ENCODE measurements at places on chromosomes 7 and 10.

- DNase-seq: no peak
Observed at GRCh38 chr10:123409426-123409825, 255.2 kb downstream of the BUB3 start.

DNA sequence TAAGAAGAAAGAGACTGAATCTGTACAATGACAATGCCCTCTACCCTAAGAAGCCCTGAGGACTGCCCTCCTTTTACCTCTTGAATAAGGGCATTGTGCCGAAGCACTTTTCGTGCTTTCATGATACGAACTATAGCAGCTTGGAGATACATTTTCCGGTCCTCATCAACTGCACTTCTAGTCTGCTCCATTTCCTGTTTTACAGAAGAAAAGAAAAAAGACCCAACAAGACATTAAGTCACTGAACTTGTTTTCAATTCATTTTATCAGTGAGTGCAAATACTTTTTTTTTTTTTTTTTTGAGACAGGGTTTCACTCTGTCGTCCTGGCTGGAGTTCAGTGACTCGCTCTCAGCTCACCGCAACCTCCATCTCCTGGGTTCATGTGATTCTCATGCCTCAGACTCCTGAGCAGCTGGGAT is 78.4 kb downstream of the CUL2 start:
- DNase-seq: no peak

GRCh38 chr10:49213211-49213610 is 25.0 kb upstream of the TMEM273 start:
- DNase-seq: no peak

DNA sequence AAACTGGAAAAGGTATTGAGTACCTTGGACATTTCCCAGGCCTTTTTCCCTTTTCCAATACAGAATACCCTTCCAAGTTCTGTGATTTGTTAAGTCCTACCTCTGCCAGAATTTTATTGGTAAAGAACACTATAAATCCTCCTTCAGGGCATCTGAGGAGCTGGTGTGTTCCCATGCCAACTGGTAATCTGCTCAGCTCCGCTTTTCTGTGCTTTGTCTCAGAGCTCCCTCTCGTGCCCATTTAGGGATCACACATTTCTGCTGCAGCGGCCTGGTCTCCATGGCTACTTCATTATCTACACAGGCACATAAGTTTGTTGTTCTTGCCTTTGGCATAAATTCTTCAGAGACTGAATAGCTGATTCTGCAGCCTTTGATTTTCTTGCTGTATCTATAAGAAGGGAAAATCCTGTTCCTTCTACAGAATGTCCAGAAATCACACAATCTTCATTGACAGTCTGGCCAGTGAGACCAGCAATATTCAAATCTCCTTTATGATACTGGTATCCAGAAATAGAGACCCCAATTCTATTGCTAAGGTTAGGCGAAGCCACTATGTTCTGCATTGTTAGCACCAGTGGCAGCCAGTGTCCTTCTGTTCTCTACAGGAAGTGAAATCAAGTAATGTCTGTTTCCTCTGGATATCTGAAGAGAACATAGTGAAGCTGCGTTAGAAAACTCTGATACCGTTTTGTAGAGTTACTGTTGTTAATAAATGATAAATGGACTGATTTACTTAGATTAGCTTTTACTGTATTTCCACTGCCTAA is 51.9 kb downstream of the DENND11 start:
- peak; percentile 85 for DNase-seq

GRCh38 chr10:111392910-111393309 is 316.1 kb downstream of the ADRA2A start:
- DNase-seq: no peak

GRCh38 chr7:136870866-136871487 is 2.5 kb downstream of the CHRM2 start:
- DNase-seq: no peak

- DNase-seq: no peak
Observed at GRCh38 chr7:7819442-7820247, 101.2 kb upstream of the RPA3 start.

DNA sequence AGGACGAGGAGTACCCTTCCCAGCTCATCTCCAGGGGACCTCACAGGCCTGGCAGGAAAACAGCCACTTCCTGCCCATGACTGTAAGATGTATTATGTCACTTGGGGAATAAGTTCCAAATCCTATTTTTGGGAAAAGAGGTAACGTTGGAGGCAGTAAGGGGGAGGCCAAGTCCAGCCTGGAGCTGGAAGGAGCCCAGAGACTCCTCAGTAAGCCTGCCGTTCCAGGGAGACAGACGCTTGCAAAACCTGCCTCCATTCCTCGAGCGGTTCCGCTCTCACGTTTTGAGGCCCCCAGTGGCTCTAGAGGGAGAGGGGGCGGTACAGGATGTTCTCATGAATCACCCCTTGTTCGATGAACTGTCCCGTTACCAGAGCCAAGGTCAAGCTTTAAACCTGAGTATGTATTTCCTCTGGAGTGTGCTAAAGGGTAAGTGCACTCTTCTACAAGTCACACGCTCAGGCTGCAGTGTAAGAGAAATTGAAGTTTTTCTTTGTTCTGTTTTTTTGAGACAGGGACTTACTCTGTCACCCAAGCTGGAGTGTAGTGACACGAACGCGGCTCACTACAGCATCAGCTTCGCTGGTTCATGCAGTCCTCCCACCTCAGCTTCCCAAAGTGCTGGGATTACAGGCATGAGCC is 45.5 kb upstream of the CYTH3 start:
- peak; percentile 57 for DNase-seq

- DNase-seq: peak; percentile 37
Observed at GRCh38 chr10:78211561-78212051, 177.9 kb downstream of the RPS24 start.

DNA sequence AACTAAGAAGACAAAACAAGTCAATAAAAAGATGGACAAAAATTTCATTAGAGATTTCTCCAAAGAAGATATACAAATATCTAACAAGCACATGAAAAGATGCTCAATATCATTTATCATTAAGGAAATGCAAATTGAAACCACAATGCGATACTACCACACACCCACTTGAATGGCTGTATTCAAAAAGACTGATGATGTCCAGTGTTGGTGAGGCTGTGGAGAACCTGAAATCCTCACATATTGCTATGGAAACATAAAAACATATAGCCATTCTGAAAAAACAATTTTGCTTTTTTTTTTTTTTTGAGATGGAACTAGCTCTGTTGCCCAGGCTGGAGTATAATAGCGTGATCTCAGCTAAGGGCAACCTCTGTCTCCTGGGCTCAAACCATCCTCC is 124.1 kb upstream of the LAMB4 start:
- no peak for DNase-seq

GRCh38 chr7:47239931-47240421 is 341.9 kb downstream of the TNS3 start:
- no peak for DNase-seq

GRCh38 chr7:131619336-131620305 is 63.2 kb upstream of the PODXL start:
- no peak for DNase-seq

DNA sequence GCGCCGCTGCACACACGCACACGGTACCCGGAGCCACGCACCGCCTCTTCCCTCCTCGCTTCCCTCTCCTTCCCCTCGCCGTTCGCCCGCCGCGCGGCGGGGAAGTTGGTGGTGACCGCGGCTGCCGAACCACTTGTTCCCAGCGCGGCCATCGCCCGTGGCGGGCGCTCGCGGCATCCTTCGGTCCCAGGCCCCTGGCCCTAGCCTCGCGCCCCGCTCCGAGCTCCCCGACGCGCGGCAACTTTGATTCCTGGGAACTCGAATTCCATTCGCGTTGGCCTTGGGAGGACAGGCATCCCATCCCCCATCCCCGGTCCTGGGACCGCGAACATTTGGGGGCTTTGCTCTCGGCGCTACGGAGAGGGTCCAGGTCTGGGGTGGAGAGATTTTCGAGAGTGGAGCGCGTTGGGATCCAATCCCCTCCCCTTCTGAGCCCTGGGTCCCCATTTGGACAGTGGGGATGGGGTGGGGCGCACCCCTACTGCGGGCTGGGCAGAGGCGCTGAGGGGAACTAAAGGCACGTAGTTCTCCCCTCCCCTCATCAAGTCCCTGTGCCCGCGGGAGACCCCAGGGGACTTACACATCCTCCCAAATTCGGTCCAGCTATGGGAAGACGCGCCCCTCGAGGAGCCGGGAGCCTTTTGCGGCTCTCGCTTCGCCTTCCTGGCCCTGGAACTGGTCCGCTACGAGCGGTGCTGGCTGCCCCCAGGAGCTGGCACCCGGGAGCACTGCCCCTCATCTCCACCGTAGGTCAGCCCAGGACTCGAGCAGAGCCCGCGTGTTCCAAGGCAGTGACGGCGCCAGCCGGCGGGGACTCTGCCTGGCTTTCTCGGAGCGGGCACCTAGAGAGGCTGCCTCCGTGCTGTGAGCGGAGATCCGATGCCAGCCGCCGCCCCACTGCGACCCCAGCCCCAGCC is 834 bp downstream of the CDH23 start:
- DNase-seq: no peak

DNA sequence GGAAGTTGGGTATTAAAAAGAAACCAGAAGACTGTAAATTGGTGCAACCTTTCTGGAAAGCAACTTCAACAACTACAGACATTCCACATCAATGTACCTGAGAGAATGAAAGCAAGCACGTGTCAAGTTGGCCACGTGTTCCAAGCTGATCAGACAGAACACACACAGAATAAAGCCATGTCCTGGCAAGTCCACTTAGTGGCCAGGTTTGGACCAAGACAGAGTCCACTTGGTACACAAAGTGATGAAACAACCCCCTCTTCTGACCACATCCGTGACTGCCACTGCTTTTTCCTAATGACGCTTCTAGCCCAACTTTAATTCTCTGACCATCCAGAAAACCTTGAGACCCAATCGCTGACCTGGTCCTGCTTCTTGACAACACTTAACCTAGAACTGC is 109.4 kb downstream of the ABLIM1 start:
- DNase-seq: peak; percentile 49

DNA sequence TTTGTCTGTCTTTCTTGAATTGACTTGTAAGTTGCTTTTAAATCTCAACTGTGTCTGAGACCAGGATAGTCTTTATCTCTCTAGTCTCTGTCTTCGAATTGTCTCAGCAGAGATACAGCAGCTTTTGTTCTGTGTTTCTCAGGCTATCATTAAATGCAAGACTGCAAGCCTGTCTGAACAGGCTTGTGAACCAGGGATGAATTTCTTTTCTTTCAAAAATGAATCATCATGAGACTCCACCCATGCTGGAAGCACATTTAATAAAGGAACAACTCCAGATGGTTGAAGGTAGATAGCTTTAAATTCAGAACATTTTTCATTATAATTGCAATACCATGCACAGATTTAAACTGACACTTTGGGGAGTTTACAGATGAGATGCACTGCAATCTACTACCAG is 155.9 kb downstream of the SEC23IP start:
- no peak for DNase-seq

- no peak for DNase-seq
Observed at GRCh38 chr7:100546129-100546925, 7.3 kb downstream of the AGFG2 start.

DNA sequence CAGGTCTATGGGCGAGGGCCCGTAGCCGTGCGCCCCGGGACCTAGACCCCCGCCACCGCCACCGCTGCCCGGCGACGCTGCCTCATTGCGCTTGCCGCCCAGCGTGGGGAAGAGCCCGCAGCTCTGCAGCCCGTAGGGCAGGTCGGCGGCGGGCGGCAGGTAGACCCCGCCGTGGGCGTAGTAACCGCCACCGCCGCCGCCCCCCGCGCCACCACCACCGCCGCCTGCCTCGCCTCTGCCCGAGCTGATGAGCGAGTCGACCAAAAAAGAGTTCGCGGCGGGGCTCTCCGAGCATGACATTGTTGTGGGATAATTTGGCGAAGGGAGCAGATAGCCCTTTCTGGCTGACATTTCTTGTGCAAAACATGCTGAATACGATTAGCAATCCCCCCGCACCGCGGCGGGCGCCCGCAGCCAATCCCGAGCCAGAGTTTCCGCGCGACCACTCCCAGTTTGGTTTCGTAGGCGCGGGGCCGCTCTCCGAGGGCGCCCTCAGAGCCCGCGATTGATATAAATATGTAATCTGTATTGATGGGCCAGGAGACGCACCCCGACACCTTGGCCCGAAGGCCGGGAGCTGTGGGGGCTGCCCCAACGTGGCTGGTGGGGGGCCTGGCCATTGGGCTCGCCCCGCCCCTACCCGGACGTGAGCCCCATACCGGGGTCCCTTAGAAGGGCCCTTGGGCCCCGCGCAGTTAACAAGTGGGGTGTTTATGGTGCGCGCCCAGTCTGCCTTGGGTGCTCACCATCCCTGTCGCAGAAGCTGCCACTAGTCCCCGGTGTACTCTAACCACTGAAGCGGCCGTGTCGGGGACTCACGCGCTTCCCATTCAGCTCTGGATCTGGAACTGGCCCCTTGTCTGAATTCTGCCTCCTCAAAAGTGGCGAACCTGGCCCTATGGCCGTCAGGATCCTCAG is at the start of gene HOXA10:
TSS of gene HOXA10 (minus strand) at position 365 of the 918 bp plus-strand sequence. CDS start at position 351, 14 bp downstream.
- peak; percentile 15 for DNase-seq

- DNase-seq: no peak
Observed at GRCh38 chr7:29239638-29240037, 45.1 kb downstream of the CHN2 start.

GRCh38 chr10:69406302-69406811 is 10.4 kb downstream of the TACR2 start:
- peak; percentile 70 for DNase-seq

DNA sequence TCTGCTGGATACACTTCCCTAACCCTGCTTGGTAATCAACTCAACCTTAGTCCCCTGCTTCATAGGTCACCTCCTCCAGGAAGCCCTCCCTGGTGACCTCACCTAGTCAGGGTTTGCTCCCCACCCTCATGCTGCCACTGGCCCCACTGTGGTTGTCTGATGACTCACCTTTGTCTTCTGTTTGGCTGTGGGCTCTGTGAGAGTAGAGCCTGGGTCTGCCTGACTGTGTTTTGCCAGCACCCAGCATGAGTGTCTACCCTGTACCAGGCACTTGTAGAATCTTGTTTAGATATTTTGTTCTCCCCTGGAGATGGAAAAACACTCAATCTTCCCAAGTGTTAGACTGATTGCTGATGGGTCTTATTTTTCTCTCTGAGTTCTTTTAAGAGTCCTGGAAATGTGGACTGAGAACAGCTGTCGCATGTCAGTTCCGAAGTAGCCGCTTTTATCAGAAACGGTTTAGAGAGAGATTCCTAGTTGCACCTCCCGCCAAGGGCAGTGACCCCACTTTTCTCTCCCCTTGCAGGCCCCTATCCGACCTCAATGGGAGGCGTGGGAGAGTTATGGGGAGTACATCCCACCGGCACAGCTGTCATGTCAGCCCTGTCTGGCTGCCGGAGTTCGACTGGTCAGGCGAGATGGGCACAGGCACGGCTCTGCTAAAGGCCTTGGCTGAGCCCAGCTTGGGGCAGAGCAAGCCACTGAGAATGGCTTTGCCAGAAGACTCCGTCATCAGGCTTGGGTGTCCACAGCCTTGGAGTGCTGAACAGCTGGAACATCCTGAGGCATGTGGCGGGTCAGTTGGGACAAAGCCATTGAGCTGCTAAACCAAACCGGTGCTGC is 134.3 kb downstream of the GRK5 start:
- DNase-seq: peak; percentile 62

GRCh38 chr7:105474045-105474444 is 48.0 kb downstream of the PUS7 start:
- no peak for DNase-seq

DNA sequence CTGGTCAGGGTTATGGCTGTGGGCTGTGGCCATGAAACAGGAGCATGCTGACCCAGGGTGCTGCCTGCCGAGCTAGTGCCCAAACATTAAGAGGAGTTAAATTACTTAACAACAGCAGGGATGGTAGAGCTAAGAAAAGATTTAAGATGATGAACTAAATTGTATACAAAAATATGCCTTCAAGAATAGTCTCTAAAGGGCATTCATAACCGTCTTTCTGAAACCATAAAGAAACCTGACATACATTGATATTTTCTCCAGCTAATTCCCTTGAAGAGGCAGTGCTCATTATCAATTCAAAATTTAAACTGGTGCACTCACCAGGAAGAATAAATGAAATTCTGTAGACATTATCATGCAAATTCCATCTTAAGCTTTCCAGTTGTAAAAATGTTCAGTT is 265.8 kb upstream of the TAC1 start:
- no peak for DNase-seq

All from adrenal gland (tissue), 19 donors.